Activated CD4-positive, alpha-beta T cell treated with anti-CD3 and anti-CD28 coated beads for 1 hour (primary cell): ENCODE measurements at places on chromosomes 1 and 21.

DNA sequence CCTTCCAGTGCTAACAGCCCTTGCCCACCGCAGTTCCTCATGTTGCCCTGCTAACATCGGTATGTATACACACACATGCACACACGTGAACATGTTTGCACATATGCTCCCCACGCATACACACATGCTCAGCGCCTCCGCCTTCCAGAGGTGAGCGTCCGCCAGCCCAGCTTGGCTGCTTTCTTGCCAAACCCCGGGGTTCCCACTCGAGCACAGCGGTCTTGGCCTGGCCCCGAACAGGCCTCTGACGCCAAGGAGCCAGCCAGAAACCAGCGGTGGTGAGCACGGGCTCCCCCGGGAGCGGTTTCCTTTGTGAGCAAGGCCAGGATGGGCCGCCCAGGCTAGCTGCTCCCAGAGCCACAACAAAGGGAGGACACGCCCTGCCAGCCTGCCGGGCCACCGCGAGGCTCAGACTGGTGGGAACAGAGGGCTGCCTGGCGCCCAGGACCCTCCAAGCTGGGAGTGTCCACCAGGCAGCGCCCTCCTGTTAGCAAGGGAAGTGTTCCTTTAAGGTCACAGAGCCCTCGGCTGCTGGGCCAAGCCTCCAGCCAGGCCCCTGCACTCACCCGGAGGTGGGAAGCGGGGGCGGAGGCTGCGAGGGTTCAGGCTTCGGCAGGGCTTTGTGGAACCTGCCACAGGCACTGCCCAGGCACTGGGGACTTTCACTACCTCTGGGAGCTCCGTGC is 65.4 kb downstream of the ALPL start:
- DNase-seq = no peak

DNA sequence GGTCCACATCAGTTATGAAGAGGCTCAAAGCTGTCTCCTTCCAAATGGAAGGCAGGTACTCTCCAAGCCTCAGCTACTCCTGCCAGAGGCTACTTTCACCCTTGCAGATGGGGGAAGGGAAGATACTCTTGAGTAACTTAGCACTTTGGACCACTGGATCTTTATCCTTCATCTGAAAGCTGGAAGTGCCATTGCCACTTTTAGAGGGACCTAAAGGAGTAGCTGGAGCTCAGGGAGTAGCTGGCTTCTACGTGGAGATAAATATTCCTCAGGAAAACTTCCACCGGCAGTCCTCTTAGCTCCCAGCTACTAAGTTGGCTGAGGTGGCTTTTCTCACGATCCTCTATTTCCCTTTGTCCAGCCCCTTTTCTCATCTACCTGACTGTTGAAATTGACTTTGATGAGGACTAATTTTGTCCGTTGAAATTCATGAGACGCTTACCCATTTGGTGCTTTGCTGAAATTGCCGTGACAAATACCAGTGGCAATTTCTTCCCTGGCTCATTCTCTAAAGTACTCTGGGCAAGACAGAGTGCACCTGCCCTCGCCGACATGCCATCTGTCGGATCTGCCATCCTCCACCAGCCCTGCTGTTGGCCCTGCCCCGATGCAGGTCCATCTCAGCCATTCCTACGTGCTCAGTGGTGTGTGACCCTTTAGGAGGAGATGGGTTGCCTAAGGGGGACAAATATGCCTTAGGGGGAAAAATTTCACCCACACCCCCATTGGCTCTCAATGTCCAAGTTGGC is 13.6 kb downstream of the IGSF21 start:
- no peak for DNase-seq

DNA sequence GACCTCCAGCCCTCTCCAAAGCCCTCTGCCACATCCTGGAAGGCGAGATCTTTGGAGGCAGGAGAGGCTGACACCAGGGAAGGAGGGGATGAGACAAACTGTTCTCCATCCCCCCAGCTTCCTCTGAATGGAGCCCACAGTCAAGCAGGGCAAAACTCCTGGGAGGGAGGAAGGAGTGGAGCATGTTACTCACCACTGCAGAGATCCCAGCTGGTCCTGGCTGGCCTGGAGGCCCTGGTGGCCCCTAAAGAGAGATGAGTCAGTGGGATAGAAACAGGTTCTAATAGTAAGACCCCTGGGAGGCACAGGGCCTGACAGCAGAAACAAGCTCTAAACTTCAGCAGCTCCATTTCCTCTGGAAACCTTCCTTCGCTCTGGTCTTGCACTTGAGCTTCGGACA is 14.0 kb upstream of the PEF1 start:
- no peak for DNase-seq

DNA sequence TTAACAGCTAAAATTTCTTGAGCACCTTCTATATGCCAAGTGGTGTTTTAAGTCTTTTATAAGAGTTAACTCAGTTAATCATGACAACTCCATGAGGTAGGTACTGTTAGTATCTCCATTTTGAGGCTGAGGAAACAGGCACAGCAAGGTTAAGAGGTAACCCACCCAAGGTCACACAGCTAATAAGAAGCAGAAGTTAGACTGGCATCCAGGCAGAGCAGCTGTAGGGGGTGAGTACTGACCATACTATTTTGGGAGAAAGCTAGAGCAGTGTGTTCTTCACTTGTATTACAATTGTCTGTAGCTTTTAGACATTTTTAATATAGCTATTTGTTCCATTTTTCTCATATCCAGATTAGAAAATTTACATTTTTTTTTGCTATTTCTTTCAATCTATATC is 4.8 kb downstream of the ATP6V1G3 start:
- no peak for DNase-seq

DNA sequence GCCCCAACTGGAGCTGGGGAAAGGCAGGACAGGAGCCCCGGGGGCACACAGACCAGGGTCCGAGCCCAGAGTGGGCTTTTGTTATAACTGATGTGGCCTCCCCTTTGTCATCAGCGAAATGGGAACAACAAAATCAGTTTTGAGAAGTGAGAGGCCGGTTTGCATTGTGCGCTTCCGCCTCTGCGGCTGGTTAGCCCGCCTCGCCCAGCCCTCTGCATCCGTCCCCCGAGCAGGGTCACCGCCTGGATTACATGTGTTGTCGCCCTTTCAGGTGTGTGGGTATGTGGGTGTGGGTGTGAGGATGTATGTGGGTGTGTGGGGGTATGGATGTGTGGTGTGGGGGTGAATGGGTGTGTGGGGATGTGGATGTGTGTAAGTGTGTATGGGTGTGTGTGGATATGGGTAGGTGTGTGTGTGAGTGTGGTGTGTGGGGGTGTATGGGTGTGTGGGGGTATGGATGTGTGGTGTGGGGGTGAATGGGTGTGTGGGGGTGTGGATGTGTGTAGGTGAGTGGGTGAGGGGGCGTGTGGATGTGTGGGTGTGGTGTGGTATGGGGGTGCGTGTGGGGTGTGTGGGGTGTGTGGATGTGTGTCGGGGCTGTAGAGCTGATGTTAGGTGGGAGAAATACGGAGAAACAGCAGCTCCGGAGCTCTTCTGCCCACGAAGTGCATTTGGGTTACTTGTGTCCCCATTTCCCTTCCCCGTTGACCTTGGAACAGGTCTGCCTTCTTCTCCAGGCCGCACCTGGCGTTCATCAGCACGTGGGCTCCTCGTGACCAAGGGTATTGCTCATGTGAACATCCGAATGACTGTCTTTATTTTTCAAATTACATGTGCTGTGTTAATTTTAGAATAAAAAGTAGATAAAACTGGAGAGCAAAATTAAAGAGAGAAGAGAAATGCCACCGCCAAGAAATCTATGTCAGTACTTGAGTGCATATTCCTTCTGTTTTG is 67.6 kb downstream of the FHAD1 start:
- no peak for DNase-seq

DNA sequence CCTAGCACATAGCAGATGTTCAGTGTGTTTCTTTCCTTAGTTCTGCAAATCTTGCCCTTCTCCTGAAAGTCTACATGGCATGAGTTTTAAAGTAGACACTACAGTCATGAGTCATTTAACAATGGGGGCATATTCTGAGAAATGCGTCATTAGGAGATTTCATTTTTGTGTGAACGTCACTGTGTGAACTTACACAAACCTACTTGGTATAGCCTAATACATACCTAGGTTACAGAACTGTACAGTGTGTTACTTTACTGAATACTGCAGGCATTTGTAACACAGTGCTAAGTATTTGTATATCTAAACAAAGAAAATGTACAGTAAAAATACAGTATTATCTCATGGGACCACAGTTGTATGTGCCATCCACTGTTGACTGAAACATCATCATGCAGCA is 10.0 kb downstream of the TTF2 start:
- no peak for DNase-seq

- DNase-seq = no peak
Measured at GRCh38 chr1:211839106-211839505, 8.5 kb upstream of the LPGAT1 start.
